ENCODE measurements at places on chromosomes 5 and 9. TPM values are rescaled to one million over a fixed set of nuclear protein-coding genes. Genes with fewer than 3 reads are reported as not detected.

DNA sequence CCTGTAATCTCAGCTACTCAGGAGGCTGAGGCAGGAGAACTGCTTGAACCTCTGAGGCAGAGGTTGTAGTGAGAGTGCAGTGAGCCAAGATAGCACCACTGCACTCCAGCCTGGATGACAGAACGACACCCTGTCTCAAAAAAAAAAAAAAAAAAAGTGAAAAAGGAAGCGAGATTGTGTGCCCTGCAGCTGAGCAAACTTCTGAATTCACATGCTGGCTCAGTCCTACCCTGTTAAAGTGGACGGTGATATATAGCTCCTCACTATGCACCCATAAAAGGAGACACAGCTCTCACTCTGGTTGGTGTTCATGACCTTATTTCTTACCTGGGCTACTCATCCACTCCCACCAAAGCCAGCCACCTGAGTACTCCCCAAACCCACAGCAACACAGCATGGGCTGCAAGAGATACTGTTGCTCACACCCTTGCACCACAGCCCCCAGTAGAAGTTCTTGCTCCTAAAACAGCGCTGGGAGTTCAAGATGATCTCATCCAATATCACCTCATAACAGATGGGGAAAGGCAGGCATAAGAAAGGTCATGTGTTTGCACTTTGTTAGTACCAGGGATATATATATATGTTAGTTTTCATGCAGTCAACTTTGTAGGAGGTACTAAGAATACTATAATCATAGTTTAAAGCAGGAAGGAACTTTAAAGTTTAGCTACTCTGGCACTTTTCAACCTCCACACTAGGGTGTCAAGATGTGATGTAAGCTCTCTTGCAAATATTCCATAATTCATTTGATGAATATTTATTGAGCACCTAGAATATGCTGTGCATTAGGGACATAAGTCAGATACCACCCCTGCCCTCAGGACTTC is 4.0 kb downstream of the TTLL11 start:
- H3K27ac ChIP-seq = no peak overlapping the region
- H3K27me3 ChIP-seq = no peaks in the 10 kb centered on the region
- no peak for DNase-seq
- H3K4me3 ChIP-seq = no peak overlapping the region
- no peaks in the 10 kb centered on the region for H3K36me3 ChIP-seq

DNA sequence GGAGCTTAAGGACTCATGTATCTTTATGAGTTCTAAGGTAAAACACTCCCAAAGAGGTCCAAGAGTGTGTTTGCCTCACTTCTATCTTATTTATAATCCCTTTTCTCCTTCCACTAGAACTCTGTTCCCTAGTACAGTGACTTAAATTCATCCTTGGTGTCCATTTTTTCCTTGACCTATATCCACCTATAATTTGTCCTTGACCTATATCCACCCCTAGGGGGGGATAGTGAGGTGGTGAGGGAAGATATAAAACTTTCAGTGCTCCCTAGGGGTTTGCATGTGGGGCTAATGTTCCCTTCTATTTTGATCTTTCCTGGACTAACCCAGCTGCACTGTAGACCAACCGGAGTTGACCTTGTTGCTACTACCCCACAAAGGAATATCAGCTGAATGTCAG is 83.5 kb upstream of the GNAQ start:
- no peak overlapping the region for H3K27ac ChIP-seq
- no peaks in the 10 kb centered on the region for H3K27me3 ChIP-seq
- no peak overlapping the region for H3K4me3 ChIP-seq
- H3K4me1 ChIP-seq = peaks cover 10% of the 10 kb centered on the region

DNA sequence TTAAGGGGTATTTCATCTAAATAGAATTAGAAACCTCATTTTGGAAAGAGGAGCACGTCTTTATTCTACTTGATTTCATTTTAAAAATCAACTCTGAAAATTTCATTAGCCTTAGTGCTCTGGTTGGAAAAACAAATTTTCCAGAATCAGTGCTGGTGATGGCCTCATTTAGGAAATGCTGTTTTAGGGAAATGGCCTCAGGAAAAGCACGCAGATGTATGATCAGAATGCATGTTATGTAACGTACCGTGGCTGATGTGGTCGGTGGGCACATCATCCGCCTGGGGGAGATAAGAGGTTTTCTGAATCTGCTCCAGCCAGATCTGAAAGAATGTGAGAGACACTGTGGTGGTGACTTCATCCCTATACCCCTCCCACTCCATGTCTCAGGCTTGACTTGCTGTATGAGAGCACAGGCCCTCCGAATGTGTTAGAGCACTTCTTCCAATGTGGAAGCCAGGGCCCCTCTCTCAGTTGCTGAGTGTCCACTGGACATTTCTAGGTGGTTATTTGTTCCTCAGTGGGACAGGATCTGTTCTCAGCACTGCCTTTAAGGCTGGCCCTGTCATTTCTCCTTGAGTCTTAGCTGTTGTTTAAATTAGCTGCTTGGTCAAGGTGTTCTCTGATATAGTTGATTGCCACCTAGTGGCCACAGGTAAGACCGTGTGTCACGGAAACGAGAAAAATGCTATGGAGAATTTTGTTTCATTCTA is 96.5 kb downstream of the ARHGAP26 start:
- H3K27me3 ChIP-seq = no peaks in the 10 kb centered on the region
- H3K36me3 ChIP-seq = no peaks in the 10 kb centered on the region
- no peak overlapping the region for H3K27ac ChIP-seq
- DNase-seq = peak; percentile 68
- H3K4me3 ChIP-seq = no peak overlapping the region

GRCh38 chr5:20554001-20554400 is 566.0 kb upstream of the CDH18 start:
- no peaks in the 10 kb centered on the region for H3K27me3 ChIP-seq
- no peak overlapping the region for H3K27ac ChIP-seq
- H3K4me1 ChIP-seq = no peaks in the 10 kb centered on the region
- no peak overlapping the region for H3K4me3 ChIP-seq
- H3K36me3 ChIP-seq = no peaks in the 10 kb centered on the region

GRCh38 chr5:4766101-4766500 is 374.0 kb upstream of the ADAMTS16 start:
- H3K36me3 ChIP-seq = no peaks in the 10 kb centered on the region
- H3K4me3 ChIP-seq = no peak overlapping the region
- H3K27me3 ChIP-seq = no peaks in the 10 kb centered on the region
- no peak for DNase-seq
- no peaks in the 10 kb centered on the region for H3K4me1 ChIP-seq

DNA sequence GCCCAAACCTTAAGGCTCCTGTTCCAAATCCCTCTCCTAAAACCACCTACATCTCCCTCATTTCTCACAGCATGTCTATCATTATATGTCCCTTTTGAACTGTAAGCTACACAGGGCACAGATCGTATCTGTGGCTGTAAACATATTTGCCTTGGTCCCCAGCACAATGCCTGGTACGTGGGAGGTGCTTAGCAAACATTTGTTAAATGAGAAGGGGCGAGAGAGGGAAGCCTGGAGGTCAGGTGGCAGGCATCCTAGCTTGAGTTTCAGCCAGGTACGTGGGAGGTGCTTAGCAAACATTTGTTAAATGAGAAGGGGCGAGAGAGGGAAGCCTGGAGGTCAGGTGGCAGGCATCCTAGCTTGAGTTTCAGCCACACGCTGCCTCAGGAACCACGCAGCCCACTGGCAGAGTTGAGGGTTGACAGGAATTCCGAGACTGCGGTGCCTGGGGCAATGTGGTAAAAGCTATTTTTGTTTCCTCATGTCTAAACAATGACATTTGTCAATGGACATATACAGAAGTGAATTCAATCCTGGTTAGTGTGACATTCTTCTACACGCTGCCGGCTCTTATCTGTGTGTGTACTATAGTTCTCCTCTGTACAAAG is 113.6 kb downstream of the EFNA5 start:
- peak; percentile 26 for DNase-seq
- H3K4me1 ChIP-seq = no peaks in the 10 kb centered on the region
- H3K4me3 ChIP-seq = no peak overlapping the region
- H3K36me3 ChIP-seq = no peaks in the 10 kb centered on the region

Gene ANKRD18A
- total RNA-seq = 5.4 TPM

Measured in left lung (tissue), 14 donors.